ENCODE measurements at places on chromosomes 7 and 10. TPM values are rescaled to one million over a fixed set of nuclear protein-coding genes. Genes with fewer than 3 reads are reported as not detected.
A peak's percentile ranks its signal among the peaks of the same experiment; 100 is the strongest.

DNA sequence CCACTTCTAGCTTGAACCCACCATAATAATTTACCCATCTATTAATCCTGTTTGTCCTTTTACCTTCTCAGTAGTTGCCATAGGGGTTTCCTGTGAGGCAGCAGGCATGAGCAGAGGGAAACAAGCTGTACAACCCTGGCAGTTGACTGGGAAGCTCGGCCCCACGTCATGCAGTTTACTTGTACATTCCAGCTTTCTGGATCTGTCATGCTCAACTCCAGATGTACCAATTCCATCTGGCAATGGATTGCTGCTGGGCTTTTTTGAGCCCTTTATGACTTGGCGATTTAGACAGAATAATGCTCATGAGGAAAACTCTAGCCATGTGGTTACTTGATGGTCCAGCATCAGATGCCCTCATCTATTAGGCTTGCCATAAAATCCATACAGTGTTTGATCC is 112.5 kb downstream of the GNAI1 start:
- no peak for DNase-seq

DNA sequence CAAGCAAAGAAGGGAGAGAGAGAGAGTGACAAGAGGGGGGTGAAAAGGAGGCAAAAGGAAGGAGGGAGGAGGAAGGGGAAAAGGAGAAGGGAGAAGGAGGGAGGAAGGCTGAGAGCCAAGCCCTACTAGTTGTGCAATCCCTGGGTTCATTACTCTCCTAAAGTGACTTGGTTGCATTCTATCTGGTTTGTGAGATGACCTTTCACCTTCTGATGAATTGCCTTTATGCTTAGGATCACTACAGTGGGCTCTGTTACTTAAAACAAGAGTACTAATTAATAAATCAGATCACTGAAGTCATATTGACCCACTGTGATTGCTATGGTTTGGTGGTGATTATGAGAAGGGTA is 144.9 kb downstream of the KIF20B start:
- no peak for DNase-seq

GRCh38 chr10:48543182-48543844 is 61.6 kb downstream of the ARHGAP22 start:
- no peak for DNase-seq

GRCh38 chr7:87345166-87345927 is at the start of gene CROT:
TSS of gene CROT (plus strand) at chr7:87345664. CDS start at chr7:87349069, 3,405 bp downstream.
- peak; percentile 97 for DNase-seq

DNA sequence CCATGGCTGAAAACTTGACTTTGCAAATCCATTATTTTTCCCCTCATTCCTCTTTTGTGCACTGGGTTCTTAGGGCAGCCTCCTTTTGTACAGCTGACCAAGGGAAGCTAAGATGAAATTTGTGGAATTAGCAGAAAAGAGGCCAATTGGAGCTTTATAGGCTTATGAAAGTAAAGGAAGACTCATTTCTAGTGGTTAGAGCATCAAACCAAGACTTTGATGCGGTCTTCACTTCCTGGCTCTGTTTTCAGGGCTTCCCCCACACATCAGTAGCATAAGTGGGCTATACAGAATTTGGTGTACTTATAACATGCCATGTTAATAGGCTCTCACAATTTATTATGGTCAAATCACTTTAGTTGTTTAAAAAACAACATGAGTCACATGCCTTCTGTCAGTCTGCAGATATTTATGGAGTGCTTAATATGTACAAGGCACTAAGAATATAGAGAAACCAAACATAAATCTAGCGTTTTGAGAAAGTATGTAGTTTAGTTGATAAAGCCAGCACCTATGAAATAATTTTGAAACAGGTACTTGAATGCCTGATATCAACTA is 5.7 kb downstream of the AUTS2 start:
- DNase-seq: no peak

The COL17A1 gene
- total RNA-seq: not detected

GRCh38 chr7:87480386-87480785 is 4.9 kb upstream of the ABCB4 start:
- DNase-seq: no peak

DNA sequence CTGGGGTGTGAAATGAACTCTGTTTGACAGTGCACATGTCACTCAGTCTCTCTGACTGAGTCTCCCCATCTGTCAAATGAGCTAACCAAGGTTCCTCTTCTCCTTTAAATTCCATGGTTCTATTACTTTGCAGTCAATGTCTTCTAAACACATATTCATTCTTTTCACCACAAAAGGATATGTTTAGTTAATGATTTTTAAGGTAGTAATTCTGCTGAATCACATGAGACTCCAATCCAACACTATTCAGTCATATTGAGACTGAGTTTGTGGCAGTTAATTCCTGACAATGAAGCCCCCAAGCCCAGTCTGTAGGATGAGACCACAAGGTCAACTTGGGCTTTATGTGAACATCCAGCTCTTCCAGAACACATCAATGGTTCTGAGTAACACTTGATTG is 85.3 kb downstream of the CALN1 start:
- no peak for DNase-seq
